BJ (cell line): ENCODE measurements at places on chromosomes 6 and 20.

DNA sequence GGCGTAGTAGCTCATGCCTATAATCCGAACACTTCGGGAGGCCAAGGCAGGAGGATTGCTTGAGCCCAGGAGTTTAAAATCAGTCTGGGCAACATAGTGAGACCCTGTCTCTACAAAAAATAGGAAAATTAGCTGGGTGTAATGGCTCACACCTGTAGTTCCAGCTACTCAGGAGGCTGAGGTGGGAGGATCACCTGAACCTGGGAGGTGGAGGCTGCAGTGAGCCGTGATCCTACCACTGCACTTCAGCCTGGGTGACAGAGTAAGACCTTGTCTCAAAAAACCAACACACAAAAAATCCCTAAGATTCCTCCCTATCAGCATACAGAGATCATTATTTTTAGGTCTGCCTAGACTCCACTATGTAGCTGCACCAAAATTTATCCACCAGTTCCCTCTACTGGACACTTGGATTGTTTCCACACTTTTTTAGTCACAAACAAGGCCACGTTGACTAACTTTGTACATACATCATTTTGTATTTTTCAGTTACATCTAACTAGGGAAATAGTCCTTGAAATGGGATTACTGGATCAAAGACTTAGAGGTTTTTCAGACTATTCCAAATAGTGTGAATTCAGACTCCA, 3.6 kb upstream of the PHF1 start:
- DNase-seq: no peak

DNA sequence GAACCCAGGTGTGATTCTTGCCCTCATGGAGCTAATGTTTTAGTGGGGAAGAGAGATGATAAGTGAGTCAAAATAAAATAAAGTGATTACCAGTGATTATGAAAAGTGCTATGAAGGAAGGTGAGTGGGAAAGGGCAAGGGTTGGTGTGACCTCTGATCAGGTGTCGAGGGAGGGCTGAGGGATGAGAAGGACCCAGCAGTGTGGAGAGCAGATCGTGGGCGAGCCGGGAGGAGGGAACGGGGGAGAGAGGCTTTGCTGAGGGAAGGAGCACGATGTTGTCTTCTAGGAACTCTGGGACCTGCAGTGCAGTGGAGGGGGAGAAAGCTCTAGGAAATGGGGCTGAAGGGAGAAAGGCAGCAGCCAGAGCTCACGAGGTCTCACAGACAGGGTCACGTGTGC, 192.1 kb downstream of the TMEM242 start:
- no peak for DNase-seq

GRCh38 chr6:163170294-163170883, 244.1 kb upstream of the QKI start:
- DNase-seq: no peak

- peak; percentile 56 for DNase-seq
Measured at GRCh38 chr6:35363293-35363750, 21.0 kb downstream of the PPARD start.

DNA sequence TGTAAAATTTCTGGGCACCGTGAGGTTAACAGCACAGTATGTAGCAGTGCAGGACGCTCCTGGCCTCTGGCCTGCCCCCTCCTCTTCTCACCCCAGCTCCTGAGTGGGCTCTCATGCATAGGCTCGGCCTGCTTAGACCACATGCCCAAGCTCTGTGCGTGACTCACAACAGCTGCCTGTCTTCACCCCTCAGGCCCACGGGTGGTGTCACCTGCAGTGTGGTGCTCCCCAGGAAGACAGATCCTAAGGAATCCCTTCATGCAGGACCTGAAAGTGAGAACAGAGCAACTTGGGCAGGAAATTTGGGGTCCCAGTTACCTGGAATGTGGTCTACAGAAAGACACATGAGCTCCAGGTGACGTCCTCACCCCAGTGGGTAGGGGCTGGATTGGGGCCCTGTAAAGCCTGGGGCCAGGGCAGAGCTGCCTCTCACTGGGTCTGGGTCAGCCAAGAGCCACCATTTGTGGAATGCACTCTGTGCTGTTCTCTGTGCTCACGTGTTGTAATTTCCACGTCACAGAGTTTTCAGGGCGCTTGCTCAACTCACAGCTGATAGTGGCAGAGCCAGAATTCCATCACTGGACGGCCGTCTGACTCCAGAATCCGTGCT, 37.0 kb upstream of the PXDC1 start:
- DNase-seq: no peak

GRCh38 chr6:3484192-3484591, 27.3 kb upstream of the SLC22A23 start:
- no peak for DNase-seq

DNA sequence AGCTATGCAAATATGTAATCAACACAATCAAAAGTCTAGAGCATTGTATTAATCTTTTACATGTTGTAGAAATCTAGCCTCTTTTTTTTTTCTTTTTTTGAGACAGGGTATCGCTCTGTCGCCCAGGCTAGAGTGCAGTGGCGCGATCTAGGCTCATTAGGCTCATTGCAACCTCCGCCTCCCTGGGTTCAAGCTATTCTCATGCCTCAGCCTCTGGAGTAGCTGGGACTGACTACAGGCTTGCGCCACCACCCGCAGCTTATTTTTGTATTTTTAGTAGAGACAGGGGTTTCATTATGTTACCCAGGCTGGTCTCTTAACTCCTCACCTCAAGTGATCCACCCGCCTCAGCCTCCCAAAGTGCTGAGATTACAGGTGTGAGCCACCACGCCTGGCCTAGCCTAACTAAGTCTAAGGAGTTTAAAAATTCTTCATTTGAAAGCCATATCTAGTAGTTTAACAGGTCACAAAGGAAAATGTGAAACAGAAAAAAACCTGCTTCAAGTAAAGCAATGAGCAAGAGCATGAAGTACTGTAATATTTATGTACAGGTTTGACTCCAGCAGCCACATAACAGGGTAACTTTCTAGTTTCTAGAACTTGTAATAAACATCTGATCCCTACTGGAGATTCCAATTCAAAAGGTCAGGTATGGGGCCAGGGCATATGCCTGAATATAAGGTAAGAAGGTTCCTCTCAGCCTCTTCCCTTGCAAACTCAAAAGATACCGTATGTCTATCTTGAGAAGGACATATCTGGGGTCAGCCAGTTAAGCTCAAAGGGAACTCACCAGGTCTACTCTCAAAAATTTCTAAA, 4.4 kb downstream of the CPNE1 start:
- DNase-seq: no peak

DNA sequence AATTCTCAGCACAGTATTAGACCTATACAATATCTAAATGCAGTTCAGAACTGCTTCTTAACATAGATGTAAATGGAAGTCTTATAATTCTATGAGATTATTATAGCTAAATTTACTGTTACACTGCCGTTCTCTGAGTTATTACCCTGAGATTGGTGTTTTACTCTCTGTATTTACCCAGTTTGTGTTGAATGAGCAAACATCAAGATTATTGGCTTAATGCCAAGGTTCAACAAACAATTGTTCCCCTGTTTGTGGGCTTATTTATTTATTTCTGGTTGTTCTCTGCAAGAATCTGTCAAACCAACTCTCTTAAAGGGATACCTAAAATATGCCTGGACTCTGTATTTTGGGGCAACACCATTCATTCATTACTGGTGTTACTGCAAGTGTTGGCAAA, 5.2 kb upstream of the STMND1 start:
- no peak for DNase-seq

DNA sequence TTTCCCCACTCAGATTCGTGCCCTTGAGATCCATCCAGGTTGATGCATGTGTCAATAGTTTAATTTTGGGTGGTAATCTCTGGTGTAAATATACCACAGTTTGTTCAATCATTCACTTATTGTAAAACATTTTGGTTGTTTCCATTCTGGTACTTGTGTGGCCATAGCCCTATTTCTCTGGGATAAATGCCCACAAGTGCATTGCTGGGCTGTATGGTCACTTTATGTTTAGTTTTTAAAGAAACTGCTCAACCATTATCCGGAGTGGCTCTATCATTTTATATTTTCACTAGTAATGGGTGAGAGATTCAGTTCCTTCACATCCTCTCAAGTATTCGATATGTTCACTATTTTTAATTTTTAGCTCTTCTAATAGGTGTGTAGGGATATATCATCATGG, 60.7 kb upstream of the RNF24 start:
- DNase-seq: no peak

GRCh38 chr6:27176523-27177484, 70.7 kb upstream of the PRSS16 start:
- no peak for DNase-seq

DNA sequence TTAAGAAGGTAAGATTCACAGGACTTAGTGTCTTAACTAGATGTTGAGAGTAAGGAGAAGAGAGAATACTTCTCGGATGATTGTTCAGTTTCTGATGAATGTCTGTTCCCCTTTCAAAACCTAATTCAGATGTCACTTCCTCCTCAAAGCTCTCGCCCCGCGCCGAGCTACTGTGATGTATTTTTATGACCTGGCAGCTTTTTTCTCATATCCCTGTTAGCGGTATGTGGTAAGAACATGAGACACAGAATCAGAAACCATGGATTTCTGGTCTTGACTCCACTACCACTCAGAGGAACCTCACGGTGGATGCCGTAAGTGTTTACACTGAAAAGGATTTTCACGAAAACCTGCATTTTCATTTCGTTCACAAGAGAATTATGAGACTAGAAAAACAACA, 48.4 kb downstream of the CEP43 start:
- DNase-seq: no peak

- DNase-seq: no peak
Measured at GRCh38 chr6:70412252-70413113, 825 bp upstream of the FAM135A start.

DNA sequence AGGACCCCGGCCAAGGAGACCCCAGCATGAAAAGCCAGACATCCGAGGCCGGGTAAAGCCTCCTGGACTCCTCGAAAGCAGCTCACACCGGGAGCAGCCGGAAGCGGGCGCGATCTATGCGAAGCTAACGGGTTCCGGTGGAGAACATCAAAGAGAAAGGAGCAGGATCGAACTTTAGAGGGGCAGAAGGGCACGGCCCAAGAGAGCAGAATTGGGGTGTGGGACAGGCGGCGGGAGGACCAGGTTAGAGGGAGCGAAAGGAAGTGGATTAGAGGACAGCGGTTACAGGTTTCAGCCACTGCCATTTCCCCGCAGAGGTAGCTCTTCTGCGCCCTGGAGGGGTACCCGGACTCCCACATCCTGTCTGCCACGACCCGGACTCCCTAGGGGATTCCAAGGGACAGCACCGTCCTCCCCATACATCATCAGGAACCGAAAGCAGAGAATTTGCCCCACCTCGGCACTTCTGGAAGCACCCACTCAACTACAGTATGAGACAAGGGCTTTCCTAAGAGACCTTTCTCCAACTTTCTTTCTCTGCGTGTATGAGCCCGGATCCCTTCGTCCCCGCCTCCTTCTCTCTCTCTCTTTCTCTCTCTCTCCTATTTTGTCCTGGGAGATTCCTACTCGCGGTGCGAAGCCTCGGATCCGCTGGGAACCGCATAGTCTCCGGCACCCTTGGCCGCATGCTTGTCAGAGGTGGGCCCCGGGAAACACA, 507 bp upstream of the VGLL2 start:
- DNase-seq: no peak

DNA sequence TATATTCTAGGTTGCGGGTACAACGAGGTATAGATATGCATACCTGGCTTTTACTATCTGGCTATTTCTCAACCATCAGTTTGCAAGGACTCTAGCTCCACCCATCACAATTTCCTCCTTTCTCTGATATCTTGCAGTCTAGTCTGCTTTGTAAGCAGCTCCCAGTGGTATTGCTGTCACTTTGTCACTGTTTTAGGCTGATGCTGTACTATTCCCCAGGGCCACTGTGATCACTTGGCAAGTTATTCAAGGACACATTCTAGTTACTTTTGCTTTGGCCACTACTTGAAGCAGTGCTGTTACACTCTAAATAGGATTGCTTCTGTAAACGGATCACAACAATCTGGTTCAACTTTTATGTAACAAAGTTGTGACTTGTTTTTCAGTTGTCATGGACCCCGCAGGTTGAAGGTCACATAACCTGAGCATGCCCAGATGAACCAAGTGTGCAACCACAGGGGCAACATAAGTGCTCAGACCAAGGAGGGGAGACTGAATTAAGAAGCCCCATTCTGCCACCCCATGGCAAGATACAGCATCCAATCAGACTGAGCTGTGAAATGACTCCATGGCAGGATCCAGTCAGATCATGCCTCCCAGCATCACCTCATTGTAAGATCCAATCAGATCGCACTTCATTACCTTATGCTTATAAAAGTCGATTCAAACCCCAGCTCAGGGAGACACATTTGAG, 588.4 kb upstream of the CITED2 start:
- no peak for DNase-seq

DNA sequence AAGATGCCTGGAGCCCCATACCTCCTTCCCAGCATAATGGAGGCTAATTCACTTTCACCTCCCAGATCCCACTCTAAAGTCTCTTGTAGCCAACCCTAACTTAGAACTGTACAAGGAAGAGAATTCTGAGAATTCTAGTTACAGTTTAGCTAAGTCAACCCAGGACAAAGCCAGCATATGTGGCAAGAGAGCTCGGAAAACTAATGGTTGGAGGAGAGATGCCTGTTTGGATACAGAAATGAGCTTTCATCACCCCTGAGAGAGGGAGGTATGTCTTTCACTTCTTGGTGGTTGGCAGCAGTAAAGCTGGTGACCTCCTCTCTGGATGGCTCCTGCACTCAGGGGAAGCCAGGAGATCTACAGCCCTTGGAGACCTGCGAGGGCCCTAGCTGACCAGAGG, 252.6 kb upstream of the SUPT3H start:
- no peak for DNase-seq

- DNase-seq: no peak
Measured at GRCh38 chr20:51122931-51123658, 100.2 kb upstream of the KCNG1 start.

DNA sequence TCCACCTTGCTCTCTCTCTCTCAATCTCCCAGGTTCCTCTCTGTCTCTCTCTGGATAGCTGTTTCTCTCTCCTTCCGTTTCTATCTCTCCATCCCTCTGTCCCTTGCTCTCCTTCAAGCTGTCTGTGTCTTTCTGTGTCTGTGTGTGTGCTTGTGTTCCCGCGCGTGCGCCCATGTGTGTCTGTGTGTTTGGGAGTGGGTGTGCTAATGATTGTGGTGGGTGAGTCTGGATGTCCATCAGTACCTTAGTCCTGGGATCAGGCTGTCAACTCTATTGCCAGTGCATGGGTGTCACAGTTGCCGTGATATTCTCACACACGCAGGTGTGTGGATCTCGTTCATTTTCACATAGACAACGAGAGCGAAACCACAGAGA, 1380.6 kb upstream of the DEFB115 start:
- DNase-seq: no peak

DNA sequence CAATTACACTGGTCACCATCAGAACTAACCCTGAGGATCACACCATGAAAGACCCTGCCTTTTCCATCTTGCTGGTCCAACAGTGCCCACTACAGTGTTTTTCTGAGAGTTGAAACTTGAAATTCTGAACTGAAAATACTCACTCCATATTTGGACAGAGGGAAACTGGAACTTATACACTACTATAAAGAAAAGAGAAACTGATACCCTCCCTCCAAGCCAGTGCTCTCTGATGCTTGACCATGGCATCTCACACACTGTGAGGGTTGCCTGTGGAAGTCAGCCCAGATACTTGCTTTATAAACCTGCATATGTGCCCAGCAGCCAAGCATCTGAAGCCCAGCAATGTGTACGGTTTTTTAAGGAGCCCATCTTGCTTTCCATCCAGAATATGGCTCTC, 108.7 kb downstream of the FOXA2 start:
- DNase-seq: no peak

GRCh38 chr6:125931733-125932450, 24.7 kb upstream of the HINT3 start:
- no peak for DNase-seq

- no peak for DNase-seq
Measured at GRCh38 chr20:7716286-7716972, 223.8 kb downstream of the HAO1 start.
